ENCODE measurements at places on chromosomes 3 and 15.

- no peak for DNase-seq
These were observed 337.8 kb downstream of the ROBO2 start for GRCh38 chr3:77377717-77378116.

GRCh38 chr15:38894243-38894948, 329.8 kb upstream of the RASGRP1 start:
- DNase-seq, result no peak

DNA sequence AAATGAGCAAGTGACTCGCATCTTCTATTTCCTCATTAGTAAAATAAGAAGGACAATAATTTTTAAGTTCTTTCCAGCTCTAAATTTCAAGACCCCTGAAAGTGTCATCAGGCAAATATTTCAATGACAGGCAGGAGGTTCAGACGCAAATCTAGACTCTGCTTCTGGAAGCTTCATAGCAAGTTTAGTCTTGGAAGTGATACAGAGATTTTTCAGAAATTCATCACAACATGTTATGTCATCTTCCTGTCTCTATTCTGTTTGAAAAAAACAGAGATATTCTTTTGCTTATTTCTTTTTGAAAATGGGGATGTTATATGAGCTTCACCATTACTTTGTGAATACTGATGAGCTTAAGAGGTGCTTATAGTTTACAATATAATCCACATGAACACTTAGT, 74.0 kb downstream of the C3orf85 start:
- DNase-seq, result no peak

DNA sequence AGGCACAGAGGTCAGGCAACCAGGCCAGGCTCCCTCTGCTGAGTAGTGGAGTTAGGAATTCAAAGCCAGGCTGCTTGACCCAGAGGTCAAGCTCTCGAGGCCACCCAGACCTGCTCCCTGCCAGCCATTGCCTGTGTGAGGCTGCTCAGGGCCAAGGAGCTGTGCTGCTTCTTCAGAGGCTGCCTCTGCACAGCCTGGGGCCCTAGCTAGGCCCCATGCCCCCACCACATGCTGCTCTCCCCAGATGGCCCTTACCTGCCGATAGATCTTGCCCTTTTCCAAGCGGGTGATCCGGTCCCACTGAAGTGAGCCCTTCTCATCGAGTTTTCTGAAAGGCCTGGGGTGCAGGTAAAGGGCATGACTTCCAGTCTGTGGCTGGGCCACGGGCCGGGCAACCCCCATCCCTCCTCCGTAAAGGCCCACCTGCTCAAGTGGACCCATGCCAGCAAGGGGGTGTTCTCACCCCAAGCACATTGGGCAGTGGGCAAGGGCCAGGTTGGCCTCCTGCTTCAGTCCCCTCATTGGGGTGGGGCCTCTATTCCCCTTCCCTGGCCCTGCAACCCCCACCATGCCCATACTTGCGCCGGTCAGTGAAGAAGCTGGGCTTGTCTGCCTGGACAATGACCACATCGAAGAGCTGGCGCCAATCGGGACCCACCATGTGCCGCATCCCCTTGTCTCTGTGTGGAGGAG, 6.5 kb downstream of the NT5DC2 start:
- DNase-seq, result no peak

GRCh38 chr3:112930771-112931170, 44.1 kb downstream of the CD200R1 start:
- no peak for DNase-seq
